Stimulated activated CD4-positive, alpha-beta T cell treated with anti-CD3 and anti-CD28 coated beads, Interleukin-15, amount 100 ng/mL, for 1 hour (primary cell): ENCODE measurements at places on chromosomes 6 and 20.
A peak's percentile ranks its signal among the peaks of the same experiment; 100 is the strongest.

- no peak for DNase-seq
Observed at GRCh38 chr6:89221971-89222711, 5.0 kb upstream of the GABRR1 start.

- DNase-seq, result no peak
Observed at GRCh38 chr6:125022391-125022989, 60.3 kb downstream of the RNF217 start.

DNA sequence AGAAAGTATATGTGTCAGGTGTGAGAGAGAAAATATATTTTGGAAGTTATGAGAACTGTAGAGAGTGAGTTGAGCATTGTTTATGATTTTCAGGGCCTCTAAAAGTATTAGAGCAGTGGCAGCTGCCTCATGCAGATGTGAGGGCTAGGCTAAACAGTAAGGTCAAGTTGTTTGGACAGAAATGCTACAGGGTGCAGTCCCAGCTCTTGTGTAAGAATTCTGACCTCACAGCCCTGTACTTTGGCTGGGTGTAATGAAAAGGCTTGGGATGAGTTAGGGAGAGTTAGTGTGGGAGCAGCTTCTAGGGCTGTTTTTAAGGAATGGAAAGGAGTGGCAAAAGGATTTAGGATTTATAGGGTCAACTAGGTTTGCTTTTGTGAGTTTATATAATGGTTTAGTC is 764.8 kb upstream of the ADGRB3 start:
- no peak for DNase-seq

DNA sequence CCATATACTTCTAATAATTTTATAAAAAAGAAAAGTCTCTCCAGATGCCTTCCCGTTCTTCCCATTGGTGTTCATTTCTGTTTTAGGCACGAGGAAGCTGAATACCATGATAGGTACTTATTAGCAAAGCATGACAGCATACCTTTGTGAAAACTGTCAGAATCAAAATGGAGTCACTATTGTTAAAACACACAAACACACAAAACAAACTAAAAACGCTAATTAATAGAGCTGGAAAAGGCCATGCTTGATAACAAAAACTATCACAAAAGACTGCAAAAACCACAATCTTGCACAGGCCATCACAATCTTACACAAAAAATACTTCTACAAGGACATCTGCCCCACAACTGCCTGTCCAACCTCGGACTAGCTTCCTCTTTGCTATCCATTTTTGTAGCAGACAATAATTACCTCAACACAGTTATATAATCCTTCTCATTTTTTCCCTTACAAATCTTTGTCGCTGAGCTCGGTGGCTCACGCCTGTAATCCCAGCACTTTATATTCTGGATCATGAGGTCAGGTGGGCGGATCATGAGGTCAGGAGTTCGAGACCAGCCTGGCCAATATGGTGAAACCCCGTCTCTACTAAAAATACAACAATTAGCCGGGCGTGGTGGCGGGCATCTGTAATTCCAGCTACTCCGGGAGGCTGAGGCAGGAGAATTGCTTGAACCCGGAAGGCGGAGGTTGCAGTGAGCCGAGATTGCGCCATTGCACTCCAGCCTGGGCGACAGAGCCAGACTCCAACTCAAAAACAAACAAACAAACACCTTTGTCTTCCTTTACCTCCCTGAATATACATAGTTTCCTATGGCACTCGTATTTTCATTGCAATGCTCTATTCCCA is 3.2 kb upstream of the ABT1 start:
- DNase-seq, result no peak

GRCh38 chr20:17878912-17879602 is 89.5 kb downstream of the SNX5 start:
- DNase-seq, result no peak

DNA sequence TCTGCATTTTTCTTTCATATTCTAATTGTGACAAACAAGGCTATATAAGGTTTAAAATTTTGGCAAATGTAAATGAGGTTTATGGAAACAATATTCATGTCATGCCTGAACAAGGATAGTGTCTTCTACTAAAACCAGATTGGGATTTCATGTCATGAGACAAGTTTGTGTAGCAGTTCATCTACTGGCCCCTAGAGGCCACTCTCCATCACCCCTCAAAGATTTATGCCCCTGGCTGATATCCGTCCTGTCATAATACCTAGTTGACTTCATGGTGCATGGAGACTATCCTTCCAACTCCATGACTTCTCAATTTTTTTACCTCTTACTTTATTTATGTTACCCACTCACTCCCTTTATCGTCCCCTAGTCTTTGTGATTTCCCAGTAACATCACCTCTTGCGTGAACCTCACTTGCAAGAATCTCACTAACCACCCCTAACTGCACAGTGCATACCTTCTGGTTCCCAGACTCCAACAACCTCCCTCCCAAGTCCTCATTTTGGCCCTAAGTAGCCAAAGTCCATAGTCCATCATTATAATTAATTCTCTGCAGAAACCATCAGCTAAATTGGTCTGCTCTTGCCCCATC is 179.8 kb downstream of the TASP1 start:
- DNase-seq, result no peak

GRCh38 chr6:167748046-167748445 is 78.7 kb upstream of the AFDN start:
- no peak for DNase-seq

- no peak for DNase-seq
Observed at GRCh38 chr6:138514860-138515540, 15.7 kb upstream of the NHSL1 start.

- DNase-seq, result no peak
Observed at GRCh38 chr20:9647741-9648140, 133.4 kb downstream of the LAMP5 start.

GRCh38 chr6:35435074-35435837 is 16.9 kb upstream of the FANCE start:
- no peak for DNase-seq

DNA sequence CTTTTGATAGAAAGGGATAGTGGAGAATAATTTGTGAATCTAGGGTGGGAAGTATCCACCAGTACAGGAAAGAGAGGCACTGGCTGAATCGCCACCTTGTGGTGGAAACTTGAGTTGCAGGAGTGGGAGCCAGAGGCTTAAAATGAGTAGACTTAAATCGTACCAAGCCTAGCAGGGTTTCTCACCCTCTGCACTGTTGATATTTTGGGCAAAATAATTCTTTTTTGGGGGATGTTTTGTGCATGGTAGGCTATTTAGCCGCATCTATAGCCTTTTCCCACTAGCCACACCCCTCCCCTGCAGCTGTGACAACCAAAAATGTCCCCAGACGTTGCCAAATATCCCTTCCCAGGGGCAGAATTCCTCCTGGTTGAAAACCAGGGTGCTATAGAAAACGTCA is 119.1 kb downstream of the DHX35 start:
- DNase-seq, result peak; percentile 45

DNA sequence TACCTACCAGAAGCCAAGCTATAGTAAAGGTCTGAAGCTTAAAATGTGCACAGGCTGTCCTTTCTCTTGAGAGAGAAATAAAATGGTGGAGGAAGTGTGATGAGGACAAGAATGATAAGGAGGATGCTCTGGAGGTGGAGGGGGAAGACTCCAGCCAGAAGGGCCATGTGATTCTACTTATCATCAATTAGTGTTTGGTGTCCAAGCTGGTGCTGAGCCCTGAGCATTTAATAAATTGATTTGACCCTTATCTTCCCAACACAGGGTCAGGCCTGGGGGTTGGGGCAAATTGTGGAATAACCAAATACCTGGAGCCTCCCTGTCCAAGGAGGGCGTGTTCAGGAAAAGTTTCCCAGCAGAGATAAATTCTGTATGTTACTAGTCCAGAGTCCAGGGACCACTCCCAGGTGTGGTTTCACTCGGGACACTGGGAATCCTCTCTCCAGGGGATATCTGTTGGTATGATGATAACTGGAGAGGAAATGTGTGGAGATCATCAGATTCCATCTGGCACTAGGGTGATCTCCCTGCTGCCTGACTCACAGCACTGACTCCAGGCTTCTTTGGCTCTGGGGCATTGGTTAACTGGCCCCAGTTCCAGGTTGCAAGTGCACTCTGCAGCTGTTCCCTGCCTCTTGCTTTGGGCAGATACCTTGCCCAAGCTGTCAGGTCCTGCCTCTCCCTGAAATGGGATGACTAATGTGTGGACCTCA is 3.8 kb upstream of the MYBL2 start:
- DNase-seq, result no peak

DNA sequence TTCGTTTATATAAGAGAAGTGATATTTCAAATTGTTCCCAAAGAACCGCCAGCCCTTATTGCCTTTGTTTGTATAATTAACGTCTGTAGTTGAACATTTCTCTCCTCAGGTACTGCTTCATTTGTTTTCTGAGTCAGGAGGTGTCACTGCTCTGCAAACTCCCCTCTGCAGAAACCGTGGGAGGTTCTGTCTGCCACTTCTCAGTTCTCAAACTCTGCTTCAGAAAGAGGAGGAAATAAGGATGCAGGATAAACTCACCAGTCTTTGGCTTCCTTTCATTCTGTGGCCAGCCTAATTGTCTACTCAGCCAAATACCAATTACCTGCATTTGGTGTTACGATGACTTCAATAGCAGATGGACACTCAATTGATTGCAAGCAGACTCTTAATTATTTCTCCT is 149.8 kb downstream of the PAK5 start:
- no peak for DNase-seq

- DNase-seq, result no peak
Observed at GRCh38 chr6:108618623-108619152, 58.0 kb downstream of the FOXO3 start.

DNA sequence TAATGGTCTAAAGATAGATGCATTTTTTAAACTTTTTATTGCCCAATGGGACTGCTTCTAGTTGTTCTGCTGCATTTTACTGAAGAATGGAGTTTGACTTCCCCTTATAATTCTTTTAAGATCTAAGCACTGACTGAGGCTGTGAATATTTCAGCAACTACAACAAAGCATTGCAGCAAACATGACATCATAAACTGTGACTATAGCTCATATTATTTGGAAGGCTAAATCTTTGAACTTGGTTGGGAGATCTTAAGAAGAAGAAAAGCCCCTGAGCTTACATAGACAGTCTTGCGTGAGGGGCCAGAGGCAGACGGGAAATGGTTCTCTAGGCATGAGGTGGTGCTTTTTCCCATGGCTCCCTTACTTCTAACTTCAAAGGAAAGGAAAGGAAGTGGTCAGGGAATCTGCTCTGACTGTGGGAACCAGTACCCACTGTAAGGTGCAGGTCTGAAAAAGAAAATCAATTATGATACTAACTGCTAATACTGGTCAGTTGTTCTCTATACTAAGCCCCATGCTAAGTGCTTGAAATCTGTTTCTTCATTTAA is 14.8 kb downstream of the HEY2 start:
- DNase-seq, result no peak

DNA sequence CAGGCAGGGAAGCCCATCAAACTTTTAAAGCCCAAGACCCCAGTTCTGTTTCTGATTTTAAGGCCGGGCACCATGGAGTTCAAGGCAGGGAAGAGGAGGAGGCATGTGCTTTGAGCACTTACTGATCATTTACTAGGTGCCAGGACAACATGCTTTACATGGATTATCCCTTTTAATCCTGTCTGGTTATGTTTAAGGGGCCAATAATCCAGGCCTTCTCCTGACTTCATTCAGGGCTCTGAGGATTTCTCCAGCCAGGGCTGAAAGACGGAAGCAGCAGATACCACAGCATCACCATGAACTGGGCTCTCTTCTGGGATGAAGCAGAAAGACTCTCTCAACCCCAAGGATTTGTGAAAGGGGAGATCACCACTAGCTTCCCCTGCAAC is 4.1 kb downstream of the CCND3 start:
- no peak for DNase-seq

DNA sequence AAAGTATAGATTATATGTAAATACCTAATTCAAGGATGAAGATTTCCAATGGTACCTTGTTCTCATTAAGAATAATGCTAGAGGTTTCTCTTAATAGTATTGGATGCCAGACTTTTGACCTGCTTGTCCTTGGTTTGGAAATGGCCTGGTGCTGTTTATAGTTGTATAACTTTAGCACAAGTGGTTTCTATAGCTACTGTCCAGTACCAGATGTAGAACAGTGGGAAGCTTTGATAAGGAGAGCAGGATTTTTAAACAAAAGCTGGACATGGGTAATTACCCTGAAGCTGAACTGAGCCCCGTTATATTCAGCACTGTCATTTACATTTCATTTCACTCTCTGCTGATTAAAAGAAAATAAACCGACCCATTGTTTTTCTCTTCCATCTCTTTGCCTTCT is 43.7 kb downstream of the TRMT11 start:
- no peak for DNase-seq

DNA sequence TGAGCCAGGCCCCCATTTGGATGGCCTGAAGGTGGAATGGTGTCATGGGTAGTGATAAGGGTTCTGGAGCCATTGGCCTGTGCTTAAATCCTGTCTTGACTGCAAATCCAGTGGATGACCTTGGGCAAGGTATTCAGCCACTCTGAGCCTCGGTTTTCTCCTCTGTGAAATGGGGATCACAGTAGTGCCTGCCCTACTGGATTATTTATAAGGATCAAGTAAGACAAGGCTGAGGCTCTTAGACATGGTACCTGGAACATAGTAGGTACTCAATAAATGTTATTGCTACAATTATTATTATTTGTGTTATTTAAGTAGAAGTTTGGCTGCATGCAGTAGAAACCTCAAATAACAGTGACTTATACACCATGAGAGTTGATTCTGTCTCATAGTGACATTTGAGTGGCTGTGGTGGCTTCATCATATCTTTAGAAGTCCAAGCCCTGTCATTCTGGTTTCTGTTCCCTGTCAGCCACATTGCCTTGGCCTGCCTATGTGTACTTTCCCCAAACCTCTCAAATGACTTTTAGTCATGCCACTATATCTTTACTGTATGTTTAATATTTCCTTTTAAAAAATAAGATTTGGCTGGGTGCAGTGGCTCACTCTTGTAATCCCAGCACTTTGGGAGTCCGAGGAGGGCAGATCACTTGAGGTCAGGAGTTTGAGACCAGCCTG is 37.6 kb upstream of the CHMP4B start:
- no peak for DNase-seq

- DNase-seq, result no peak
Observed at GRCh38 chr6:37204014-37204751, 34.2 kb downstream of the PIM1 start.

- no peak for DNase-seq
Observed at GRCh38 chr6:127129251-127129650, 10.8 kb downstream of the RSPO3 start.

- DNase-seq, result no peak
Observed at GRCh38 chr6:5898563-5898962, 108.2 kb downstream of the NRN1 start.

DNA sequence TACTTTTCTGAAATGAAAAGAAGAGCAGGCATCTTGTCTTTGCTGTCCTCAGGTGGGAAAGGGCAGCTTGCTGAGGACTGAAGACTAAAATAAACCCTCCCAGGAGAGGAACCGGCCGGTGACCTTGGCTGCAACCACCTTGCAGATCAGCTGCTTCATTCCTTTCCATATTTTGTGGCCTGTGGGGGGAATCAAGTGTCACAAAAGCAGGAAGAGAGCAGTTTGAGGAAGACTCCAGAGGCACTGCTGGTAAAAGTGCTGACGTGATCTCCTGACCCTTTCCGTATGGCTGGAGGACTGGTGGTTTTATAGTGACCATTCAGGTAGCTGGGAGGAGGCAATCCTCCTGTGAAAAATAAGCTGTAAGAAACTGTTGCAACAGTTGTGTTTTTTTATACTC is 157.0 kb downstream of the PLCB4 start:
- no peak for DNase-seq
